Naive thymus-derived CD8-positive, alpha-beta T cell (primary cell): ENCODE measurements at places on chromosomes 6 and 20. TPM values are rescaled to one million over a fixed set of nuclear protein-coding genes. Genes with fewer than 3 reads are reported as not detected.

Gene KIFC1
- 0.60 TPM for total RNA-seq

Gene ASIP
- not detected for total RNA-seq

Gene KIAA1755
- not detected for total RNA-seq

Gene ATP6V1G2
- total RNA-seq = 7.9 TPM

Gene GATA5
- not detected for total RNA-seq

Gene ADA
- total RNA-seq = 24.2 TPM

Gene LY6G5C
- total RNA-seq = 5.5 TPM

Gene FRK
- total RNA-seq = not detected

DNA sequence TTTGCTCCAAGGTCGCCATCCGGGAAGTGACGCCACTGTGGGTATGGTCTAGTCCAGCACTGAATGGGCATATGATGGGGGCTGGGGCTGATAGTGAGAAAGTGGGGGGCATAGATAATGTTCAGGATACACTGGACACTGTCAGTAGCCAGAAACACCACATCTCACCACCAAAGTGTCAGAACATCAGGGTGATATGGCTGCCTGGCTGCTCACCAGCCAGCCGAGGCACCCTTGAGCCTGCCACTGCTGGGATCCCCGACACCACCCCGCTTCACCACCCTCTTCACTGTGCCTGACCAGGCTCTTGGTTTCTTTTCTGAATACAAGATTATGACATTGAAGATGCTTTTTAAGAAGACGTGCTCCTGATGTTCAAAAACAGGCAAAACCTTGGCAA is 46.9 kb downstream of the SIRPA start:
- no peak overlapping the region for H3K4me3 ChIP-seq
- H3K27me3 ChIP-seq = peaks cover 14% of the 10 kb centered on the region
- no peaks in the 10 kb centered on the region for H3K36me3 ChIP-seq

GRCh38 chr20:25054995-25055629 is 2.8 kb downstream of the ACSS1 start:
- peak overlapping the region; percentile 71 for H3K27ac ChIP-seq
- no peak for DNase-seq
- peaks cover 36% of the 10 kb centered on the region for H3K4me1 ChIP-seq
- H3K36me3 ChIP-seq = no peaks in the 10 kb centered on the region

DNA sequence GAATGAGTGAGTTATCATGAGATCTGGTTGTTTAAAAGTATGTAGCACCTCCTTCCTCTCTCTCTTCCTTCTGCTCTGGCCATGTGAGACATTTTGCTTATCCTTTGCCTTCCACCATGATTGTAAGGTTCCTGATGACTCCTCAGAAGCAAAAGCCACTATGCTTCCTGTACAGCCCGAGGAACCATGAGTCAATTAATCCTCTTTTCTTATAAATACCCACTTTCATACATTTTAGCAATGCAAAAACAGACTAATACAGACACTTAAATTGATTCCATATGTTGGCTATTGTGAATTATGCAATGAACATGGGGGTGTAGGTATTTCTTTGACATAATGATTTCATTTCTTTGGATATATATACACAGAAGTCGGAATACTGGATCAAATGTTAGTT is 792.8 kb upstream of the EYS start:
- DNase-seq = no peak
- H3K4me3 ChIP-seq = no peak overlapping the region
- H3K4me1 ChIP-seq = no peaks in the 10 kb centered on the region
- no peaks in the 10 kb centered on the region for H3K36me3 ChIP-seq
- H3K27me3 ChIP-seq = no peaks in the 10 kb centered on the region

- H3K27me3 ChIP-seq = no peaks in the 10 kb centered on the region
- H3K27ac ChIP-seq = peak overlapping the region; percentile 96
- peaks cover 69% of the 10 kb centered on the region for H3K4me1 ChIP-seq
- no peaks in the 10 kb centered on the region for H3K36me3 ChIP-seq
- no peak for DNase-seq
Observed at GRCh38 chr6:44263354-44264100, 1.8 kb downstream of the NFKBIE start.

DNA sequence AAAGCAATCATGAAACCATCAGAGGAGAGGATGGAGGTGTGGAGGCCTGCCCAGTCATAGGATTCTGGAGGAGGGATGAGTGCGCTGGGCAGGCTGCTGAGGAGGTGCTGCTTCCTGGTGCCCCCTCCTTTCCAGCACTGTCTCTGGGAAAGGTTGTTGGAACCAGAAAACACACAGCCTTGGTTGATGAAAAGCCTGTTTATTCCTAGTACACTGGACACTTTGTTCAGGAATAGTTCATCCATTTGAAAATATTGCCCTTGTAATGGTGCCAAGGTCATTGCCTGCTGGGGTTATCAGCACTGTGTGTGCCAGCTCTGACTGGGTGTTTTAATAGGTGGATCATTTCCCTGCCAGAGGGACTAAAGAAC is 83.7 kb upstream of the ARMC2 start:
- peaks cover 28% of the 10 kb centered on the region for H3K27me3 ChIP-seq
- no peak overlapping the region for H3K4me3 ChIP-seq
- peaks cover 8% of the 10 kb centered on the region for H3K4me1 ChIP-seq
- no peak for DNase-seq
- H3K36me3 ChIP-seq = peaks cover 3% of the 10 kb centered on the region

DNA sequence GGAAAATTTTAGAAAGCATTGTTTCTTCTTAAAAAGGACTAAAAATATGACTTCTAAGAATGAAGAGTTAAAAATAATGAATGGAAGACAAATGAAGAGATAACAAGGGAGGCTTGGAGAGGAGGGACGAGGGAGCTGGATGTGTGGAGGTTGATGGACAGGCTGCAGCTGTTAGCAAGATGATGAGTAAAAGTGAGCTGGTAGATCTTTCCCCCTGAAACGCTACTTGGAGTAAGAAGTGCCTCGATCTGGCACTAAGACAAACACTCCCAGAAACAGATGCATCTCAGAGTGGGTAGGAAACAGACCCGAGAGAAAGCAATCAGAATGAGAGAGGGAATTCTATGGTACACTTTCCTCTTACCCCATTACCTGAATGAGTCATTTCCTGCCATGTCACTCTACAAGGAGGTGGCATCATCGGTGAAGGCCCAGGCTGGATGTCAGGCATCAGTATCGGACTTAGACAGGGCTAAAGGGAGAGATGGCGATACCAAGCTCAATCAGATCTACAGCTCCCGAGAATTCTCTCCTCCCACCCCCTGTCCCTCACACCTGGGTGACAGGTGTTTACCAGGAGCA is 154.1 kb upstream of the BMP2 start:
- H3K36me3 ChIP-seq = no peaks in the 10 kb centered on the region
- no peak overlapping the region for H3K4me3 ChIP-seq
- H3K4me1 ChIP-seq = no peaks in the 10 kb centered on the region
- peaks cover 2% of the 10 kb centered on the region for H3K27me3 ChIP-seq

DNA sequence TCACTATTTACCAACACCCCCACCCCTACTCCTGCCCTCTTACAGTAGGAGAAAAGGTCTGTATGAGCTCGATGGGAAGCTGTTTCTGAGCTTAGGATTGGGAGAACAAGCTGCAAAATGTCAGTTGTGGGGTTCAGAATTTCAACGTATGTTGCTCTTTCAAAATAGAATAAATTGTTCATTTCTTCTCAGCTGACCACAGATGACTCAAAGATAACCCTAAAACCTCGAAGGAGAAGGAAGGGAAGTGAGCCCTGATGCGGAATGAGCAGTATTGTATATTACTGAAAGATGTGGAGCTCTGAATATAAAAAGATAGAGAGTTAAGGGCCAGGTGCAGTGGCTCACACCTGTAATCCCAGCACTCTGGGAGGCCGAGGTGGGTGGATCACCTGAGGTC is 35.9 kb upstream of the MYLIP start:
- no peaks in the 10 kb centered on the region for H3K36me3 ChIP-seq
- peaks cover 4% of the 10 kb centered on the region for H3K27me3 ChIP-seq
- H3K27ac ChIP-seq = no peak overlapping the region

DNA sequence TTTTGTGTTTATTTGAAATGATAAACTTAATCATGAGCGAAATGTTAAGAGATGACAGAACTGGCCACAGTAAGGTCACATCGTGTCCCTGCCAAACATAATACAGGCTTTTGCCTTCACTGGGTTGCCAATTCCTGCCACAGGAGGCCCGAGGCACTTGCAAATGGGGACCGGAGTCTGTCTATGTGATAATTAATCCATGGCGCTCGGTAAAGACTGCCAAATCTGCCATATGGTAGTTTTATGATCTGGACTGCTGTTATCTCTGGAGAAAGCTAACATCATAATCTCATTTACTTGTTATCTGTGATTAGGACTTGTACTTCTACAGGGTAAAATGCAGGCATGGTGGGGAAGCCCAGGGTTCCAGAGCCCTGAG is 170.5 kb upstream of the TSHZ2 start:
- no peaks in the 10 kb centered on the region for H3K36me3 ChIP-seq
- H3K27ac ChIP-seq = no peak overlapping the region
- peaks cover 7% of the 10 kb centered on the region for H3K27me3 ChIP-seq

GRCh38 chr20:3993109-3993508 is 22.2 kb downstream of the RNF24 start:
- peaks cover 4% of the 10 kb centered on the region for H3K36me3 ChIP-seq
- no peak for DNase-seq
- H3K27me3 ChIP-seq = no peaks in the 10 kb centered on the region
- H3K4me3 ChIP-seq = no peak overlapping the region
- peaks cover 69% of the 10 kb centered on the region for H3K4me1 ChIP-seq

DNA sequence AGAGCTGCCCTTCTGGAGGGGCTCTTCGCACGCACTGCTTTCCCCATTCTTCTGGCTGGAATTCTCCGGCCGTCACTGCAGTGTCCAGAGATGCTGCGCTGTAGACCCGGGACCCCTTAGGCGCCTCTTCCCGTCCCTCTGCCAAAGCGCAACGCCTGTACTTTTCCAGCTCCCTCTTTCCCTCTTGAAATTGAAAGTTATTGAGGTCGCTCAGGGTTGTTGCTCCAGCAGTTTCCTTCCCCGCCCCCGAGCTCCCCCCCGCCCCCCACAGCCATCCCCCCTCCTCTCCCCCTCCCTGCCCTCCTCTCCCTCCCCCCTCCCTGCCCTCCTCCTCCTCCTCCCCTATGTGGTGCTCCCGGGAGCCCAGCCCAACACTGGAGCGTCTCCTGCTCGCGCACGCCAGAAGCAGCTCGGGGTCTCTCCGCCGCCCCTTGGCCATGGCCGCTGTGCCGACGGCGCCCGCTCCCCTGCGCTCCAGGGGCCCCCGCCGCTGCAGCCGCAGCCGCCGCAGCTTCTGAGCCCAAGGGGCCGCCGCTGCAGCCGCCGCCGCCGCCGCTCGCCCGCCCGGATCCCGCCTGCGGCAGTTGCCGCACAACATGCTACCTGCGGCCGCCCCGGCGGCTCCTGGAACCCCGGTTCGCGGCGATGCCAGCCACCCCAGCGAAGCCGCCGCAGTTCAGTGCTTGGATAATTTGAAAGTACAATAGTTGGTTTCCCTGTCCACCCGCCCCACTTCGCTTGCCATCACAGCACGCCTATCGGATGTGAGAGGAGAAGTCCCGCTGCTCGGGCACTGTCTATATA is at the start of gene RSPO3:
Gene RSPO3 (plus strand): TSS at position 374 of the 804 bp plus-strand sequence. CDS start 522 bp downstream, outside the sequence.
- H3K4me1 ChIP-seq = peaks cover 27% of the 10 kb centered on the region
- H3K27ac ChIP-seq = no peak within 1 kb of the TSS
- H3K27me3 ChIP-seq = peaks cover 58% of the 10 kb centered on the region
- DNase-seq = no peak
- no peaks in the 10 kb centered on the region for H3K36me3 ChIP-seq

DNA sequence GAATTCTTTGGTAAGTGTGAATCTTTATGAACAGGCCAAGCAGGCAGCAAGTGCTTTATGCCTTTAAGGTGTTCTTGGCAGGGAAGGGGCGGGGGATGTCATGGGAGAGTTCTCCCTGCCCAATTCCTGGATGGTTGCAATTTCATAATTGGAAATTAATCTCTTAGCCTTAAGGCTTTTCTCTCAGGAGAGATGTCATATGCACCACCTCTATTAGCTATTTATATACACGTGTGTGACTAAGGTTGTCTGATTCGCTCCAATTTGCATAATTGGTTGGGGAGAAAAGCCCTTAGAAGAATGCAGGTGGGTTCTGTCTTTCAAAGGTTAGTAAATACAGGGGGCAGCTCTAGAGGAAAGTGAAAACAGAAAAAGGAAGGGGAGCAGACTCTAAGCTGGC is 5.2 kb upstream of the ENPP5 start:
- H3K36me3 ChIP-seq = no peaks in the 10 kb centered on the region
- H3K4me1 ChIP-seq = peaks cover 21% of the 10 kb centered on the region
- no peak overlapping the region for H3K27ac ChIP-seq

- no peaks in the 10 kb centered on the region for H3K36me3 ChIP-seq
- no peak for DNase-seq
- peaks cover 55% of the 10 kb centered on the region for H3K4me1 ChIP-seq
- no peak overlapping the region for H3K27ac ChIP-seq
- H3K4me3 ChIP-seq = no peak overlapping the region
- no peaks in the 10 kb centered on the region for H3K27me3 ChIP-seq
Observed at GRCh38 chr6:161031721-161032495, 40.3 kb downstream of the MAP3K4 start.
